HCT116 (cell line): ENCODE measurements at places on chromosomes 16 and 17. TPM values are rescaled to one million over a fixed set of nuclear protein-coding genes. Genes with fewer than 3 reads are reported as not detected.
A peak's percentile ranks its signal among the peaks of the same experiment; 100 is the strongest.

Gene HS3ST6
- total RNA-seq, result not detected

Gene GP1BA
- total RNA-seq, result not detected

Gene DOC2A
- total RNA-seq, result 17.3 TPM

Gene DNAI2
- total RNA-seq, result not detected

Gene GJD3
- total RNA-seq, result not detected

Gene ABCA8
- total RNA-seq, result 0.44 TPM

Gene TAT
- total RNA-seq, result 0.91 TPM

- H3K27me3 ChIP-seq, result no peaks in the 10 kb centered on the region
- no peak overlapping the region for H3K4me3 ChIP-seq
- DNase-seq, result no peak
- H3K36me3 ChIP-seq, result no peaks in the 10 kb centered on the region
Measured at GRCh38 chr17:69437475-69437874, 23.0 kb downstream of the MAP2K6 start.

- H3K4me3 ChIP-seq, result no peak overlapping the region
- no peaks in the 10 kb centered on the region for H3K27me3 ChIP-seq
- no peak for DNase-seq
- H3K4me1 ChIP-seq, result peaks cover 5% of the 10 kb centered on the region
- no peak overlapping the region for H3K27ac ChIP-seq
- H3K36me3 ChIP-seq, result no peaks in the 10 kb centered on the region
Measured at GRCh38 chr17:36657390-36657762, 56.0 kb downstream of the MRM1 start.

DNA sequence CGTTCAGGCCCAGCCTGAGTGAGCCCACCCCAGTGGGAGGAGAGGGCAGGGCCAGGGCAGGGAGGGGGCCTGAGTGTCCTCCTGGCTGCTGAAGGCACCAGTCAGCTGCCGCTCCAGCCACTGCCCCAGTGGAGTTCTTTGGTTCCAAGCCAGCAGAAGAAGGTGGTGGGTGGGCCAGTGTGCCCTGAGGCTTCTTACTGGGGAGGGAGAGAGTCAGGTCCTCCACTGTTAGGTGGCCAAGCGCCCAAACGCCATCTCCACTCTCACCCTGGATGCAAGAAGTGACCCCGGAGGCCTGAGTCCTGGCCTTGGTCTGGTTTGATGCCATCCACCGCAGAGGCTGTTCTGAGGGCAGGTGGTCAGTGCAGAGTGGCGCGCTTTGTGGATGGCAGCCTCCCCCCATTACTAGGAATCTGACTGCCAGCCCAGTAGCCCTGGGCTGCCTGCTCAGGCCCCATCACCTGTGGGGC is 2.2 kb downstream of the RNF213 start:
- no peak for DNase-seq
- peaks cover 37% of the 10 kb centered on the region for H3K4me1 ChIP-seq
- H3K36me3 ChIP-seq, result no peaks in the 10 kb centered on the region
- no peak overlapping the region for H3K27ac ChIP-seq
- H3K27me3 ChIP-seq, result no peaks in the 10 kb centered on the region
- no peak overlapping the region for H3K4me3 ChIP-seq

- no peaks in the 10 kb centered on the region for H3K27me3 ChIP-seq
- H3K4me3 ChIP-seq, result peak overlapping the region; percentile 55
- H3K27ac ChIP-seq, result no peak overlapping the region; the same call in 1 of the 2 replicates
- H3K36me3 ChIP-seq, result no peaks in the 10 kb centered on the region
- no peak for DNase-seq
Measured at GRCh38 chr16:50742576-50743200, 802 bp downstream of the CYLD start.

GRCh38 chr17:62172492-62173291 is 107.6 kb upstream of the MED13 start:
- H3K27ac ChIP-seq, result no peak overlapping the region
- H3K4me1 ChIP-seq, result no peaks in the 10 kb centered on the region; the same call in 1 of the 2 replicates
- no peaks in the 10 kb centered on the region for H3K36me3 ChIP-seq
- H3K4me3 ChIP-seq, result no peak overlapping the region
- no peak for DNase-seq
- H3K27me3 ChIP-seq, result no peaks in the 10 kb centered on the region

DNA sequence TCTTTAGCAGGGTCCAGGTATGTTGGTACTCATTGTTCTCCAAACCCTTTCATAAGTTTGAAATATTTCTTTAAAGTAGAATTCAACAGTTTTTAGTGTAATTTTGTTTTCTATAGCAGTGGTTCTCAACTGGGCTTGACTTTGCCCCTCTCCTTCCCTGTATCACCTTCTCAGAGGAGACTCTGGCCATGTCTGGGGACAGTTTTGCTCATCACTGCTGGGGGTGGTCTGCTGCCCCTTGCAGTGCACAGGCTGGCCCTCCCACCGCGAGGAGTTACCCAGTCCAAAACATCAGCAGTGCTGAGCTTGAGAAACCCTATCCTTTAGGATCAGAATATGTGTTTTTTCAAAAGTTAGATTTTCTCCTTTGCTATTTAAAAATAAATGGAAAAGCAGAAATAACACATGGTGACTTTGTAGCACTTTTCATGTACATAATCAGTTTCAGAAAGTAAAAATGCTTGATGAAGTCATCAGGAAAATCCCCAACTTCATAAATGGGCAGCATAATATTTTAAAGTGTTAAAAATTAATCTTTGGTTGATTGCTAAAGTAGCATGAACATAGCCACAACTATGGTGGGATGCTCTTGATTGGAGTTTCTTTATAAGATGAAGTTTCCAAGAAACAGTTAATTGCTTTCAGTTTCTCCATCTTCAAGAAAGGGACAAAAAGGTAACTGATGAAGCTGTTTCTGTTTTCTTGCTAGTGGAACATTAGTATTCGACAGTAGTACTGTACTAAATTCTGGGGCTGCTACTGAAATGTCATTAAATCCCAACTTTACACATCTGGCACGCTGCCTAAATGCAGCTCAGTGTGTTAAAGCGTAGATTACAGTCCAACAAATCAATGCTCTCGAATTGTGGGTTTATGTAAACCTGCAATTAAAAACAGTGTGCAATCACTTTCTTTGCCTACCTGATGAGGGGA is 70.3 kb downstream of the NETO2 start:
- no peaks in the 10 kb centered on the region for H3K4me1 ChIP-seq
- no peak overlapping the region for H3K4me3 ChIP-seq
- no peaks in the 10 kb centered on the region for H3K36me3 ChIP-seq

DNA sequence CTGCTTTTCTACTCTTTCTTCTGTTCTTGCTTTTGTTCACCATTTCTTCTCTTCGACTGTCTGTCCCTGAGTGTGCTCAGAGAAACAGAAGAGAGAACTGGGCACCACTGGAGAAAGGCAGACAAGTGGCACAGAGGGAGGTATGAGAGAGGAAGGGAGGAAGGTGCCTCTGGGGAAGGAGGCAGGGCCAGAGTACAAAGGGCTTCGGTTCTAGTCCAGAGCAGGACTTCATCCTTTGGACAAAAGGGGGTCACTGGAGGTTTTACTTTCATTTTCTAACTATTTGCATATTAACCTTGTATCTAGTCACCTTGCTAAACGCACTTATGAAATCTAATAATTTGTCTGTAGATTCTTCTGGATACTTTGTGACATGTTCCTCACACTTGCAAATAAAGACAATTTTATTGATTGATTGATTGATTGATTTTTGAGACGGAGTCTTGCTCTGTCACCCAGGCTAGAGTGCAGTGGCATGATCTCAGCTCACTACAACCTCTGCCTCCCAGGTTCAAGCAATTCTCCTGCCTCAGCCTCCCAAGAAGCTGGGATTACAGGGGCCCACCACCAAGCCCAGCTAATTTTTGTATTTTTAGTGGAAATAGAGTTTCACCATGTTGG is 13.5 kb downstream of the ITGB4 start:
- no peaks in the 10 kb centered on the region for H3K27me3 ChIP-seq
- DNase-seq, result no peak
- H3K27ac ChIP-seq, result no peak overlapping the region
- no peaks in the 10 kb centered on the region for H3K4me1 ChIP-seq
- peaks cover 56% of the 10 kb centered on the region for H3K36me3 ChIP-seq
- H3K4me3 ChIP-seq, result no peak overlapping the region

GRCh38 chr17:29238133-29238850 is 8.4 kb upstream of the CRYBA1 start:
- no peak overlapping the region for H3K27ac ChIP-seq
- H3K4me1 ChIP-seq, result peaks cover 40% of the 10 kb centered on the region
- no peaks in the 10 kb centered on the region for H3K27me3 ChIP-seq

DNA sequence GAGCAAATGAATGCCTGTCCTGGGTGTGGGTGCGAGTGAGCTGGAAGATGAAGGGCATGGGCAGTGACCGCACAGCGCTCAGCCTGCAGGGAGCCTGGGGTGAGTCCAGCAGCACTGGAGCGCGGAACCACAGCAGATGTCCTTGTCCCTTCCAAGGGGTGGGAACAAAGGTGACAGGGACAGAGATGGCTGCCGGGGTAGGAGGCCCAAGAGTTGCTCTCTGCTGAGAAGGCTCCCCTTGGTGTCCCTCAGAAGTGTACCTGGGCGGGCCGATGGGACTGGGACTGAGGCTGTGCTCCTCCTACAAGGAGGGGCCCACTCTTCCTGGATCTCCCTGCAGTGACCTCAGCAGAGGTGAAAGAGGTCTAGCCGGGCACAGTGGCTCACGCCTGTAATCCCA is 7.6 kb upstream of the PGAP6 start:
- no peak overlapping the region for H3K4me3 ChIP-seq
- no peak for DNase-seq
- no peaks in the 10 kb centered on the region for H3K4me1 ChIP-seq
- no peaks in the 10 kb centered on the region for H3K36me3 ChIP-seq
